ENCODE measurements at places on chromosomes 7 and 10.

- DNase-seq: no peak
Observed at GRCh38 chr10:384538-385305, 249.5 kb downstream of the ZMYND11 start.

GRCh38 chr7:16619979-16620408, 25.6 kb downstream of the ANKMY2 start:
- no peak for DNase-seq

DNA sequence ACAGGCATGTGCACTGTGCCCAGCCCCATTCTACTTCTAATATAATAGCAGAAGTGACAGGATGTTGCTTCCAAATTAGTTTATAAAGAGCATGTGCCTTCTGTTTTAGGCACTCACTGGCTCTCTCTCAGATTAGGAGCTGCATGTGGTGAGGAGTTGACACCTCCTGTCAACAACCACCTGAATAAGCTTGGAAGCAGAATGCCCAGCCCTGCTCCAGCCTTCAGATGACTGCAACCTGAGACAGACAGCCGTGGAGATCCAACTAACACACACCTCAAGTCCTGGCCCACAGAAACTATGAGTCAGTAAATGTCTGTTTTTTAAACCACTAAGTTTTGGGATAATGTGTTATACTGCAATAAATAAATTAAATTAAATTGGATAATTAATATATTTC, 54.5 kb downstream of the PARD3 start:
- DNase-seq: no peak

DNA sequence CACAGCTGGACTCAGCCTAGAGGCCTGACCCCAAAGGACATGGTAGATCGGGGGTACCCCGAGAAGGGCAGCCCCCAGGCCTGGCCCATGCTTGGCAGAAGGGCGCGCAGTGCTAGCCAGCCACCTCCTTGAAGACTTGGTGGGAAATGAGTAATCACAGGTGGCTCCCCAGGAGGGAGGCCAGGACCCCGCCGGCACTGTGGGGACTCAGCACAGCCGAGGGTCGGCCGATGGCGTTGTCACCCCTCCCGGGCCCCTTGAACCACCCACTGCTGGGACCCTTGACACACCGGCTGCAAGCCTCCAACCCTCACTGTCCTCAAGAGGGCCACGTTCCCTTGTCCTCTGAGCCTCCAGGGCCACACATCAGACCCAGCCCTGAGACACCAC, 27.7 kb downstream of the ADGRA1 start:
- no peak for DNase-seq

Measured in A549 (cell line).